ENCODE measurements at places on chromosomes 6 and 20. TPM values are rescaled to one million over a fixed set of nuclear protein-coding genes. Genes with fewer than 3 reads are reported as not detected.

LY6G6F gene
- not detected for total RNA-seq

IBTK gene
- 21.3 TPM for total RNA-seq

EFHC1 gene
- 10.6 TPM for total RNA-seq

HMGN4 gene
- 15.6 TPM for total RNA-seq

BPIFB2 gene
- total RNA-seq = not detected

SGK2 gene
- total RNA-seq = 10.8 TPM

PRR3 gene
- total RNA-seq = 2.9 TPM

RIPOR3 gene
- 0.67 TPM for total RNA-seq

DPPA5 gene
- total RNA-seq = not detected

CAP2 gene
- 3.7 TPM for total RNA-seq
